ENCODE measurements at places on chromosomes 3 and 15.

DNA sequence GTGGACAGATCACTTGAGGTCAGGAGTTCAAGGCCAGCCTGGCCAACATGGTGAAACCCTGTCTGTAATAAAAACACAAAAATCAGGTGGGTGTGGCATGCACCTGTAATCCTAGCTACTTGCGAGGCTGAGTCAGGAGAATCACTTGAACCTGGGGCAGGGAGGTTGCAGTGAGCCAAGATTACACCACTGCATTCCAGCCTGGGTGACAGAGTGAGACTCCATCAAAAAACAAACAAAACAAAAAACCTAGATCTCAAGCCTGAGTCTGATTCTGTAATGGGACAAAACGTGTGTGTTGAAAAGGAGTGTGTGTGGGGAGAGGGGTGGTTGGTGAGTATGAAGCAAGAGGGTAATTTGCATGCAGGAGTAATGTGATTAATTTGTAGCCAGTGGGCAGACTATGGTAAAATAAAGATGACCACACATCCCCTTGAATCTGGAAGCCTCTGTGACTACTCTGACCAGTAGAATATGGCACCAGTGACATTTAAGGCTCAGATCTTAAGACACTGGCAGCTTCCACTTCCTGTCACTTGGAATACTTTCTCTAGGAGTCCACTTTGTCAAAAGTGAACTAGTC lies 18.4 kb upstream of the OPA1 start:
- no peak for DNase-seq

DNA sequence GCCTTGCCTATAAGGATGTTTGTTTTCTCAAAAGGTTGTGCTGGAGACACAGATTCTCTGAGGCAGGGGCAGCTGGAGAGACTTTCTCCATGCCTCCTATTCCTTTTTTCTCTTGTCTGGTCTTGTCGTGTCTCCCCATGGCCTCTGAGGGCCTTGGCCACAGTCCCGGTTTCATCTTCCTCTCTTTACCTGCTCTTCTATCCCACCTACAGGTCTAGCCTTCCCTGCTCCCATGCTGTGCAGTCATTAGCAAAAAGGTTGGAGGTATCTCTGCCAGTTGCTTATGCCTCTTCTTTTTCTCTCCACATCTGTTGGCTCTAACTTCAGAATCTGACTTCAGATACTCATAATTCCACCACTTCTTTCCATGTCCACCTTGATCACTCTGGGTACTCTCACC lies 191.1 kb downstream of the IL20RB start:
- DNase-seq, result no peak

DNA sequence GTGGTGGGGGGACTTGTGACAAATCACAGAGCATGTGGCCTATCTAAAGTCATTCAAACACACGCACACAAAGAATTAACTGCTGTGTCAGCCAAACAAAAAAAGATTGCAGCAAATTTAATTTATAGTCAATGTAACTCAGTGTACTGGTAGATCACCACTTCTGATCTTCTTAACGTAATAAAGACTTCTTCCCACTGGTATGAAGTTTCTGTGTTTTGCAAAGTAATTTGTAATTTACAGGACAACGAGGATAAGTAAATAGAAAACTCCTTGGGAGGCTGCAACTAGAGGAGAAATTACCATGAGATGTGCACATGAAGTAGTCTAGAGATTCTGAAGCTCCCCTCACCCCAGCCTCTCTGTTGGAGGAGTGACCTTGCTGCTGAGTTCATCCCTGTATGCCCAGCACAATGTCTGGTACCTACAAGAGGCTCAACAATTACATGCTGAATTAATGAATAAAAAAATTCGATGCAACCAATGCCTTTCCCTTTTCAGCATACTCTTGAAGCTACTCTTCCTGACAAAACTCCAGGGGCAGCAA lies 207.3 kb downstream of the ARRDC4 start:
- DNase-seq, result no peak

- DNase-seq, result no peak
These were observed 384.8 kb downstream of the RBMS3 start for GRCh38 chr3:29665688-29666087.

GRCh38 chr3:9347081-9347480 lies 15.8 kb upstream of the THUMPD3 start:
- DNase-seq, result no peak

GRCh38 chr3:192170659-192171058 lies 556.7 kb downstream of the FGF12 start:
- no peak for DNase-seq

- DNase-seq, result no peak
These were observed 75.9 kb upstream of the FGF12 start for GRCh38 chr3:192802957-192803899.

GRCh38 chr3:161049683-161050248 lies 55.4 kb downstream of the B3GALNT1 start:
- DNase-seq, result peak; percentile 22

DNA sequence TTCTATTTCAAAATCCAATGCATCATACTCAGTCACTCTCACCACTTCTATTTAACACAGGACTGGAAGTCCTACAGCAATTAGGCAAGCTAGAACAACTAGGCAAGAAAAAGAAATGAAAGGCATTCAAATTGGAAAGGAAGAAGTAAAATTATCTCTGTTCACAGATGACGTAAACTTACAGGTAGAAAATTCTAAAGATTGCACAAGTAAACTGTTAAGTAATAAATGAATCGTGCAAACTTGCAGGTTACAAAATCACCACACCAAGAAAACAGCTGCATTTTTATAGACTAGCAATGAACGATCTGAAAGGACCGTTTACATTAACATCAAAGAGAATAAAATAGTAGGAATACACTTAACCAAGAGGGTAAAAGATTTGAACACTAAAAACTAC lies 36.2 kb downstream of the CHST2 start:
- no peak for DNase-seq

DNA sequence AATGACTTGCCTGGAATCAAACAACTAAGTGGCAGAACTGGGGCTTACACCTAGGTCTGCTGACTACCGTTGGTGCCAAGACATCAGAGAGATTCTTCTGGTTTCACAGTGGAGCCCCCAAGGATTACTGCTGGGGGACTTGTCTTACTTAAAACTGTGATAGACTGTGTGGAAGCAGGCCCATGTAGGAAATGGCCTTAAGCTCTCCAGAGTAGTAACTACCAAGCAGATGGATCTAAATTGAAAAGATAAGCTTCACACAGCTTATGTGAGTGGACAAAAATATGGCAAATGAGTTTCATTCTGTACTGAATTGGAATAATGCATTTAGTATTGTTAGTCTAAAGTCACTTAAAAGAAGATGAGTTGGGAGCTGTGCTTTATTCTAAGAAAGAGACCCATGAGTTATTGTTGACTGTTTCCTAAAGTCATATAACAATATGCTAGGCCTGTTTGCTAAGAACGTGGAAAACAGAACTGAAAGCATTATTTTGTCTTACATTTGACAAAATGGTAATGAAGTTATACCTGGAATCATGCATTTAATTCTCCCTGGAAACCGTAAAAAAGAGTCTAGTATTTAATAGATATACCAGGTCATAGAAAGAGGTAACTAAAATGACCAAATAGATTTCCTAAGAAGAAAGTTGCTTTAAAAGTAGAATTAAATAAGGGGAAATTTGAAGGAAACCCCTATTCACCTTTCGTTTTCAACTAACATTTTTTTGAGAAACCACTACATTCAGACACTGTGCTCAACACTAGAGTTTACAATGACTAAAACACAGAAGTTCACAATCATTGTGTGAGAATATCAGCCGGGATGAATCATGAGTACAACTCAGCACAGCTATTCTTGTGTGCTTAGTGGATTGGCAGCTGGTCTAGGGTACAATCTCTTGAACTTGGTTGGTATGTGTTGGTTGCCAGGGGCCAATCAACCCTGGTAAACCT lies 13.0 kb upstream of the MAPK6 start:
- DNase-seq, result no peak

DNA sequence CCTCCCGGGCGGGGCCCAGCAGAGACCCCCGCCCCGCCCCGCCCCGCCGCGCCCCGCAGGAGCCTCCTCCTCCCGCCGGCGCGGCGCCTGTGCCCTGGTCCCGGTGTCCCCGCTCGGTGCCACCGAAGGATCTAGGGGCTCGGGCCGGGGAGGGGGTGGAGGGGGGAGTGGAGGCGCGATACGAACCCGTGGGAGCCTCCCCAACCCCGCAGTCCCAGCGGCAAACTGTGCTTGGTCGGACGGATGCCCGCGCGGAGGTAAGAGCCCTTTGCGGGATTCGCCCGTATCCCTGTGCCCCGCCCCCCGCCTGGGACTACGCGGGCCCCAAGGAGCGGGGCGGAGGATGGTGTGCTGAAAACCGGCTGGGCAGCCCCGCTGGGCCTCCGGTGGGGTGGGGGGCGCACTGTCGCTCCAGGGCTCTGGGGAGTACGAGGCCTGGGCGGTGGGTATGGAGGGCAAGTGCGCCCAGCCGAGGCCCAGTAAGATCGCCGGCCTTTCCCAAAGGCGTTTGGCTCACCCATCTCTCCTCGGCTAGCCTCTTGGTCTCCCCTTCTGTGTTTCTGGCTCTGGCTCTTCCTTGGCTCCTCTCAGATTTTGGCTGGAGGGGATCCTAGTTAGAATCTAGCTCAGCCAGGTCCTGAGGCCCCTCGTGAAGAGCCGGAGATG lies 65.6 kb upstream of the POLG start:
- peak; percentile 55 for DNase-seq

DNA sequence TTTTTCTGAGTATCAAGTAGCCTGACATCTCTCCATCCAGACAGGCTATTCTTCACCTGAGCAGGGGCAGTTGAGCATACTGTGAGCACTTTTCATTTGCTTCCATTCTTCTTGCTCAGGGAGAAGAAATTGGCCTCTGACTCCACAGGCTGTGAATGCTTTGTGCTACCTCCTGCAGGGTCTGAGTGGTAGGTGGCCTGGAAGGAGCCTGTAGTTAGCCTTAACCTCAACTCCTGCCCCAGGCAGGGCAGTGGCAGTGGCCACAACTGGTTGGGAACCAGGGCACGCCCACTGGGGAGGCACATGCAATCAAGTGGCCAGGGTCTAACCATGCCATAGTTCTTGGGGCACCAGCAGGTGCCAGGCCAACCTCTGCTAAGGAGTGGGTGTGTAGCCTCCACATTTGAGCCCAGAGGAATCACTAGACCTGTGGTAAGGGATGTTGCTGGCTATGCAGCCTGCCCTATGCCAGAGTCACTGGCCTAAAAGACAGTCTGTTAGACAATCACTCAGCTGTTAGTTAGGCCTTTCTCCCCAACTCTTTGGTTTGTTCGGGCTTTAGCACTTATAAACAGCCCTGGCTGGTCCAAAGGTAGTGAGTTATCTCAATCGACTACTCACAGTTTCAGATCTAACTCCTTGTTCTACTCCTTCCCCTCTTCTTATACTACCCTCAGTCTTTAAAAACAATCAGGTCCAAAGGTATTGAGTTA lies 7.4 kb downstream of the C3orf62 start:
- DNase-seq, result no peak

- DNase-seq, result no peak
These were observed 61.5 kb downstream of the SLCO2A1 start for GRCh38 chr3:133967992-133968892.

- peak; percentile 65 for DNase-seq
These were observed 128.6 kb upstream of the DLG1 start for GRCh38 chr3:197427021-197427420.

- DNase-seq, result no peak
These were observed 20.0 kb upstream of the ELP6 start for GRCh38 chr3:47533481-47533880.

DNA sequence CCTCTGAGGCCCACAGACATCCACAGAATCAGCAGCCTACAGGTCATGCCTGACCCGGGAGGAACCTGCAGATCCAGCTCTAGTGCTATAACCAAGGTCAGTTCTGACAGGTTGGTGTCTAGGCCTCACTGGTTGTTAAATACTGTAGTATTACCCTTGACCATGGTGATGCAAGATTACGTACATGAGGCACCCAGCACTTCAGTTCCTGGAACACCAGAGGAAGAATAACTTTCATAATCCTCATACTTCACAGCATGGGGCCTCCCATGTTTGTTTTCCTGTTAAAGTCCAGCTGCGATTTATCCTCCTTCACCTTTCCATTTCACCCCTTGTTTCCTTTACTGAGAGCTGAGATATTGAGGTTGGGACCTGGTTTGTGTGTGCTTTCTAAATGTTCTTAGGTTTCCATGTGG lies 34.4 kb upstream of the GLCE start:
- DNase-seq, result no peak

Measured in BE2C (cell line).